ENCODE measurements at places on chromosomes 6 and 20.
A peak's percentile ranks its signal among the peaks of the same experiment; 100 is the strongest.

DNA sequence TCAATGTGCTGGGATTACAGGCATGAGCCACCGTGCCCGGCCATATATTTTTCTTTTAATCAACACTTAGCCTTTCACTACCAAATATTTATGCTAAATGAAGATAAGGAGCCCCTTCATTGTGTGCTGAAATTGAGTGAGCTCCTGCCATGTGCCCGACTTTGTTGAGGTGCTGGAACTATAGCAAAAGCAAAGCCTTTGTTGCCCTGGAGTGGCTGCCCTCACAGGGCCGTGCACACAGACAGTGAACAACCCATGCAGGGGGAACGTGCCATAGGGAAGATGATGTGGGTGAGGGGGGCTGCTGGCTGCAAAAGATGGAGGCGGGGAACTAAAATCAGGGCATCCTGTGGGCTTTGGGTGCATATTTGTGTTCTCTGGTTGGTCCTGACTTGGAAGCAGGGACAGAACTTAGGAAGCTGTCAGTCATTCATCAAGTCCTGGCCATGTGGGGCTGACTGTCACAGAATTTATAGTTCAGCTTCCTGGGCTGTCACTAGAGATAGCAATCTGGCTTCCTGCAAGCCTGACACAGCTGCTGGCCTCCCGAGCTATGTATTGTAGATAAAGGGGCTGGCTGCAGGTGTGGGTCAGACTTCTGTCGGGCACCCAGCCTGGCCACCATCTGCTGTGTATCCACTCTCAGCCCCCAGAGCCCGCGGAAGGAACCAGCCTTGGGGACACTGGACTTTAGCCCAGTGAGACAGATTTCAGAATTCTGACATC, 56.8 kb upstream of the MPC1 start:
- peak; percentile 22 for DNase-seq

DNA sequence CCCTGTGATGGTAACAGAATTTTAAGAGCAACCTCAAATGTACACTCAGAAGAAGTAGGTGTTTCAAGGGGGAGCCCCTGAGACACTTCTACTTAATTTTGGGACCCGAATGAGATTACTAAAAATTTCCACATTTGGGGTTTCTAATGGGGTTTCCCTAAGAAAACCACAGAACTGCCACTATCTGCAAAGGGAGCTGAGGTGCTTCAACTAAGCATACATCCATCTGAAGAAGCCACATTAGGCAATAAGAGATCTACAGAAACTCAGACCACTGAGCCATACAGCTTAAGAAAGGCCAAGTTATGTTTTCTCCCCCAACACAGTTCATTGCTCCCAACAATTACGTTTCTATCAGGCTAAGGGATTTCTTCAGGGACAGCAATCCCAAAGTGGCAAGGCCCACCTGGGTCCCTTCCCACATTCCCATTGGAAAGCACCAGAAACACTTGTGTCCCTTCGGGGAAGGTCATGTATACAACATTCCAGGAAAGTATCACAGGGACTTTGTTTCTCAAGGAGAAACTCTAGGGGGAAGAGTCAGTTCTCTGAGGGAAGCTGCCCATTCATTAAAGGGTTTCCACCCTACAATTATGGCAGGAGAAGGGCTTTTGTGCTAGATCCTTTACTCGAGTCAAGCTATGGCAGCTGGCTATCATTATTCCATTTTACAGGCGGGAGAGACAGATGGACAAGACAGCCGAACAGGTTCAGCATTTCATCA, 5.0 kb downstream of the BCL2L1 start:
- no peak for DNase-seq

DNA sequence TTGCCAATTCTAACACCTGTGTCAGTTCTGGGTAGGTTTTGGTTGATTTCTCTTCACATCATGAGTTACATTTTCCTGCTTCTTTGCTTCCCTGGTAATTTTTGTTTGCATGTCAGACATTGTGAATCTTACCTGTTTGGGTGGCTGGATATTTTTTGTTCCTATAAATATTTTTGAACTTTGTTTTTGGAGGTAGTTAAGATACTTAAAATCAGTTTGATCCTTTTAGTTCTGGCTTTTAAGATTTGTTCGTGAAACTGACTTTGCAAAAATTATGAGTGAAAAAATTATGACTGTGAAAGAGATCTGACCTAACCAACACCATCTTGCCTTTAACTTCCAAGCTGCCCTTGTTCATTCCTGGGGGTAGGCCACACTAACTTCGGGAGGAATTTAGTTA, 69.5 kb downstream of the BCAS1 start:
- no peak for DNase-seq

DNA sequence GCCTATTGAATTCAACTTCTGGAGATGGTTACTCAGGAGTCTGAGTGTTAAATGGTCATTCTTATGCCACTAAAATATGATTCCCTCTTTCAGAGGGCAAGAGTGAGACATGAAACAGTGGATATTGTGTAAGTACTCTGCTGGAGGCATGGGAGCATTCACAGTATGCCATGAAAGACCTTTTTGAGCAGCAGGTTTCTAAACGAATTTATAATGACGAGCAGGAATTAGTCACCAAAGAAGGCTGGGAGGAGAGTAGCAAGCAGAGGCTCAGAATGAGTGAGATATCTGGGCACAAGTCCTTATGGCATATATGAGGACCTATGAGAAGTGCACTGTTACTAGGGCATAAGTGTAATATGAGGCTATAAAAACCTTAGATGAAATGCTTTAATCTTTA, 10.9 kb upstream of the MYB start:
- DNase-seq, result no peak

GRCh38 chr6:156021746-156022396, 566.2 kb upstream of the NOX3 start:
- DNase-seq, result no peak

- DNase-seq, result no peak
Observed at GRCh38 chr6:82251942-82252341, 4.4 kb upstream of the IBTK start.

- DNase-seq, result no peak
Observed at GRCh38 chr6:79702691-79703090, 71.6 kb downstream of the SH3BGRL2 start.

- DNase-seq, result no peak
Observed at GRCh38 chr6:144304223-144304848, 19.2 kb downstream of the UTRN start.

DNA sequence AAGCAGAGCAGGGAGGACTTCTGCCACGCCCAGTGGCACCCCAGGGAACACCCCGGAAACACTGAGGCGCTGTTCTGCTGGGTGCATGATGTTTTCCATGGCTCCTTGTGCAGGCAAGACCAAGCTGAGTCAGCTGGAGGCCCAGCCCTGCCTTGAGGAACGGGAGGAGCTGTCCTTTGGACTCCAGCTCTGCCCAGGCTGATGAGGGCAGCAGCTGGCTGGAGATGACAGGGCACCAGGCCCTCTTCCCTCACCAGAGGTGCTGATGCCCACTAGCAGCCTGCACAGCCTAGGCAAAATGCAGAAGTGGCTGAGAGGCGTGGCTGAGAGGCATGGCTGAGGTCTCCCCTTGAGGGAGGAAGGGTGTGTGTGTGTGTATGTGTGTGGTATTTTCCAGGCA, 2.4 kb downstream of the C6orf132 start:
- no peak for DNase-seq

DNA sequence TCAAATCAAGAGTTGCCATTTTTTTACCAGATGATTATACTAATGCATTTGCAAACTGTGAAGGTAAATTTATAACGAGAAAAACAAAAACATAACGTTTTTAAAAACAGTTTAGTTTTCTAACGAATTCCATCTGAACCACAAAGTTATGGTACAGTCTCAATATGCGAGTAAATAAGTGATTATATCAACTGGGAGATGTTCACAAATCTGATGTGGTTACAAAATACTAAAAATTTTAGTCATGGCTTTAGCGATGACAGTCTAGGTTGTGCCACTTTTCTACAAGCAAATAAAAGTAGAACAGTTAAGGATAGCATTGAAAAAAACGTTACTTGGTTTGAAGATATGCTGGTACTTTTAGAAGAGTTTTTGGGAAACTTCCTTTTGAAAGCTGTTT, 186.8 kb downstream of the FUT9 start:
- no peak for DNase-seq

DNA sequence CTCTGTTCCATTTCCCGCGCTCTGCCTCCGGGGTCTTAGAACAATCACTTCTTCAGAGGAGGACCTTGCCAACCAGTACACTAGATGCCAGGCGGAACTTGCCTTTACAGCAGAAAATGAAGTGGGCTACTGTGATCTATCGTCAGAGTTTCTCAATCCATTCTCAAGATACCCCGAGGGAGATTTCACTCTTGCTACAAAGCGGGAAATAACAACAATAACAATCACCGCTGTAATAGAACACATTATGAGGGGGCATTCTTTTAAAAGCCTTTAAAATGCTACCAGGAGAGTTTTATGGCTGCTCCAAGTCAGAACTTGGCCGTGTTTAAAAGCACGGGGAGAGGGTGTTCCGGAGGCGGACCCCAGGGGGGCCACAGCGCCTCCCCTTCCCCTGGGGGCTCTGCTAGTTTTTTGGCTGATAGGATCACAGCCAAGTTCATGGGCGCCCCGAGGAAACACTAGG, 617.0 kb upstream of the AGPAT4 start:
- DNase-seq, result no peak

GRCh38 chr6:146775220-146775619, 176.4 kb downstream of the ADGB start:
- DNase-seq, result no peak

DNA sequence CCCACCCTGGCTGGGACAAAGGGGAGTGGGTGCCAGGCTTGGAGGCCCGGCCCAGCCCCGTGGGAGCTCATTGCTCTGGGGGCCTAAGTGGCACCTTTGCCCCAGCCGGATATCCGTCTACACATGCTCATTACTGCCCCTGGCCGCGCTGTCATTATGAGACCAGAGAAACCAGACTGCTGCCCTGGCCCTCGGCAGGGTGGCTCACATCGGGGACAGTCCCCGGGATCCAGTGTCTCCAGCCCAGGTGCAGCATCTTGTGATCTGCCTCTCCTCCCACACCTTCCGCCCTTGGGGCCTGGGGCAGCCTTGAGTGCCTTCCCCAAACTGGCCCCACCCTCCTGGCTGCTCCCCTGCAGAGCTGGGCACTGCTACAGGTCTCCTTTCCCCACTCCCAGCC, 4.9 kb downstream of the SRMS start:
- DNase-seq, result no peak

GRCh38 chr6:2231438-2231837, 14.0 kb downstream of the GMDS start:
- DNase-seq, result no peak

- no peak for DNase-seq
Observed at GRCh38 chr6:90083891-90084290, 189.6 kb downstream of the GJA10 start.

DNA sequence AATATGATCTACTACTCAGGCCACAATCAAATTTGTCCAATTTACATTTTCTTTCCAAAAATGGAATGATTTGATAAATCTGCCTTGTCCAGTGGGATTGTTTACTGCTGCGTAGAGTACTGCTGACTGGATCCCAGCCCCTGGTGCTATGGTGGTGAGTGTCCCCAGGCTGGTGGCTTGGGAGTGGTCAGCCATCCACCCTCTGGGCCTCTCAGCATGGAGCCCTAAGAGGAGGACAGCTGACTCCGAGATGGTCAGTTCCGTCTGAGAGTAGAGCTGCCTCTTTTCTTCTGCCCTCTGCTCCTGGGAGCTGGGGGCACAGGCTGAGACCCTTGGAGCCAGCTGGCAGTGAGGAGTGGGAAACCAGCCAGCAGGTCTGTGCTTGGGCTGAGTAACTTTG, 22.7 kb downstream of the PRDM13 start:
- DNase-seq, result no peak

- DNase-seq, result no peak
Observed at GRCh38 chr6:129605967-129606366, 104.0 kb downstream of the ARHGAP18 start.

DNA sequence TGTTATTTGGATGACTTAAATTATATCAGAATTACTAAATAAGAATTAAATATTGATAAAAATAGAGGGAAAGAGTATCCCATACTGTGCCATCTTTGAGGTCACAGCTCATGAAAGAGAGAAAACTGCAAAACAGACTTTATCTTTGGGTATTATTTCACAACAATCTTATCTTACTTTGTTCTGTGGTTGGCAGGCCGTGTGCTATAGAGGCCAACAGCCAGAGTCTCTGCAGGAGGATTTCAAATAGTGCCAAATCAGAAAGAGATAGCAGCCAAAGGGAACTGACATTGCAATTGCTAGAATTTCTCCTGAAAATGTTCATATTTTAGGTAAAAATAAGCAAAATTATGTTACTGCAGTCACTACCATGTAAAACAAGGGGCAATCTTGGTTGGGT, 354.2 kb downstream of the GRIK2 start:
- no peak for DNase-seq

DNA sequence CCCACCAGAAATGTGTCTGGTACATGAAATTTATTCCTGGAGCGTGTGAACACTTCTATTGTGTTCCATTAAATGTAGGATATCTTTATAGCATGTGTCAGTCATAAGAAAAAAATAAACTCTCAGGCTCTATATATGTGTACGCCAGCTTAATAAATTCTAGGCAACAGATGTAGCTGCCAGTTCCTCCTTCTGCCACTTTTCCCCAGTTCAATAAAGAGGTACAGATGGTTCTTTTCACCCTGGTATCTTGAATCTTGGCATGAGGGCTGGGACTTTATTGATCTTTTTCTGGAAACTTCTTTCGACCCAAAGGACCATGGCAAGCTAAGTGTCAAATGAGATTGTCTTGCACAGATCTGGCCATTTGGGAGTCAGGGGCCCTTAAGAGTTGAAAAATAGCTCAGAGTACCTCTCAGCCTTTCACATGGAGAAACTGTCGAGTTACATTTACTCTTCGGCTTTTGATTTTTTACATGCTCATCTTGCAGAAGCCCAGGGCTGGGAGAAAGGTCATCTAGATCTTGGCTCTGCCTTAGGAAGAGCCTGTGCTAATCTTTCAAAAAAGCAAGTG, 240.9 kb downstream of the DOK5 start:
- no peak for DNase-seq

GRCh38 chr6:38861926-38862401, 146.9 kb downstream of the DNAH8 start:
- DNase-seq, result no peak

- DNase-seq, result no peak
Observed at GRCh38 chr20:1817577-1818211, 77.5 kb upstream of the SIRPA start.

- no peak for DNase-seq
Observed at GRCh38 chr6:52102405-52102804, 15.0 kb upstream of the PKHD1 start.

- DNase-seq, result no peak
Observed at GRCh38 chr20:54172532-54172855, 1.3 kb downstream of the CYP24A1 start.
